ENCODE measurements at places on chromosomes 11 and 22.

DNA sequence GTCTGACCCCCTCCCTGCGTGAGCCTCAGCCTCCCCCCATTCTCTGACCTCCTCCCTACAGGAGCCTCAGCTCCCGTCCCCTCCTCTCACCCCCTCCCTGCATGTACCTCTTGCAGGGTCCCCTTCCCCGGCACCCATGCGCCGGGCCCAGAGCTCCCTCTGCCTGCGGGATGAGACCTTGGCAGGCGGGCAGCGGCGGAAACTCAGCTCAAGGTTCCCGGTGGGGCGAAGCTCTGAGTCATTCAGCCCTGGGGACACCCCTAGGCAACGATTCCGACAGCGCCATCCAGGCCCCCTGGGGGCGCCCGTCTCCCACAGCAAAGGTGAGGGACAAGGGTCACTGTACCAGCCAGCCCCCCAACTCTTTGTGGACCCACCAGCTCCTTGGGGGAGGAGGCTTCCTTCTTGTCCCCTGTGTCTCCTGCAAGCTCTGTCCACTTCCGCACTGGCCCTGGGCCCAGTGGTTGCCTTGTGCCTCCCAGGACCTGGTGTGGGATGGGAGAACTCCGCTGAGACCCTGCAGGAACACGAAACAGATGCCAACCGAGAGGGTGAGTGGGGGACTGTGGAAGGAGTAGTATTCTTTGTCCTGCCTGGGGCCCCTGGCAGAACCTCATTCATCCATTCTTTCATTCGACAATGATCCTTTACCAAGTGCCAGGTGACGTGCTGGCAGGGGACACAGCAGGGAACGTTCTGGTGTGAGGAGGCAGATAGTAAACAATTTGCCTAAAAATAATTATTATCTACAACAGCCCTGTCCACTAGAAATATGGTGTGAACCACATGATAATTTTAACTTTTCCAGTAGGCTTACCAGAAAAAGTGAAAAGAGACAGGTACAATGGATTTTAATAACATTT lies 3.7 kb upstream of the RPS6KA4 start:
- peak; percentile 92 for DNase-seq

DNA sequence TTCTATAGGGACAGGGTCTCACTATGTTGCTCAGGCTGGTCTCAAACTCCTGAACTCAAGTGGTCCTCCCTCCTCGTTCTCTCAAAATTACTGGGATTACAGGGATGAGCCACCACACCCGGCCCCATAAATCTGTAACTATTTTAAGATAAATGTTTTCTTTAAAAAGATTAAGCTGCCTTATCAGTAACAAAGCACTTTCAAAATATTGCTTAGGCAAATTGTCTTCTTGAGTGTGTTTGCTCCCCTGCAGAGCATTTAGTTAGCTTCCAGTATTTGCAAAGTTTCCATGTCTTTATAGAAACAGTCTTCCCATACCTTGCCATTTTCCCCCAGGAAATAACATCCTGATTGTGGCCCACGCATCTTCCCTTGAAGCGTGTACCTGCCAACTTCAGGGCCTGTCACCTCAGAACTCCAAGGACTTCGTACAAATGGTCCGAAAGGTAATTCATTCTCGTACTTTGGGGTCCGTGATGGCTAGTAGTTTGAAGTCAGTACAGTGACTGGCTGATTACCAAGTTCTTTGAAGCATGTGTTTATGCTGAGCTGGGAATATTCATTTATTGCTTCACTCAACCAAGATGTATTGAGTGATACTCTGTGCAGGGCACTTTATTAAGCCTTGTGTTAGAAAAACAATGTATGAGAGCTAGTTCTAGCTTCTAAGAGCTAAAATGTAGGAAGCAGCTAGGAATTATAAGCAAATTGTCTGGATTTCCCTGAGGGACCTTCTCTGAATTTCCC lies 30.4 kb upstream of the CRTAM start:
- no peak for DNase-seq

DNA sequence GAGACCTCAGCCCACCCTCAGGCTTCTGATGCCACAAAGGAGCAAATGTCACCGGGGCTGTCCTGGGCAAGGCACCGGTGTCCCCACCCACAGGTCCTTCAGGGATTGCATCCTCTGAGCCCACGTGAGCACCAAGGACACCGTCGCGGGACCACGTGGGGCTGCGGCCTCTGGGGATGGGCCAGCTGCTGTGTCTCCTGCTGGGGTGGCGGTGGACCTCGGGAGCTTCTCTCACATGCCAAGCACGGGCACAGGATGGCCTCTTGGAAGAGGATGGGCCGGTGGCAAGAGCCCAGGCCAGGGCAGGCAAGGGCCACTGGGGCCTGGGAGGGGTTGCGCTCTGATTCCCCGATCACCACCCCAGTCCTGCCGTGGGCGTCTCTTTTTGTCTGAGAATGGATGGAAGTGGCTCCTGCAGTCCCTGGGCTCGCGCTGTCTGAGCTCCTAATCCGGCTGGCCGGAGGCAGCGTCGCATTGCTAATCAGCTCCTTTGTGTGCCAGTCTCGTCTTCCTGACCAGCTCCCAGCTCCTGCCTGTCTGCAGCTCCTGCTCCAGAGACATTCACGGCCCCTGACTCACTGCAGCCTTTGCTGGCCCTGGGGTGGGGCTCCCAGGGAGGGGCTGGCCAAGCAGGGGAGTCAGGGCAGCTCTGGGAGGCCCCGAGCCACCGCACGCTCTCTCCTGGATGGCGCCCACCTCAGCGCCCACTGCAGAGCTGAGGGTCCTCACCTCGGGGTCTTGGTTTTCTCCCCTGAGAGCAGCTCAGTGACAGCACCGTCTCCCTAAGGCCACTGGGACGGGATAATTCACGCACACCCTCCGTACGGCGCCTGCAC lies 146.7 kb downstream of the CTTN start:
- DNase-seq = no peak

DNA sequence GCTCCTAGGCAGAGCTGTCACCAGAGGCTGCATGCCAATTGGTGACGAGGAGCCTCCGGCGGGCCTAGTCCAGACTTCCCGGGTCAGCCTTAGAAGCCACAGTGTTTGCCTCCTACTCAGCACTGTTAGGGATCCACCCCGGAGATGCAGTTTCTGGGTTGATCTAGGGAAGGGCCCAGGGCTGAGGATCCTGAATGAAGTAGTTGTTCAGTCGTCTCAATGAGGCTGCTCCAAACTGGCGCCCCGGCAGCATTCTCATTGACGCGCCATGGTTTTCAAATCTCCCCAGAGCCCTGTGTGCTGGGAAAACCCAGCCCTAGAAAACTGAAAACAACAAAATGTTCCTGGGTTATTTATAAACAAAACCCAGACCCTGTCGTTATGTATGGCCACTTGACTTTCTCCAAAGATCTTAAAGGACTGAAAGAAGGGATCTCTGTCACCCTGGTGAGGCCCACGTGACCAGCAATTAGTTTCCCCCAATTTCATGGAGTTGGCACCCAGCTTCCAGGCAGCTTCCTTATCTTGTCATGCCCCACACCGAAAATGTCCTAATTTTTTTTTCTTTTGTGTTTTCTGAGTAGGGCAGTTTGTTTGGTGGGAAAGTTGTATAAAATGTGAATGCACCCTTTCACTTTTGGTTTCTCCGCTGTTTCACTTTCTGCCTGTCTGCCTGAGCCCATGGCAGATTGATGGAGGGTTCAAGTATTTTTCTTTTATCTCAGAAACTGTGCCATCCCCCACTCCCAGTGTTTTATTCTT lies 2.0 kb upstream of the EHD1 start:
- DNase-seq = no peak
